Dermis blood vessel endothelial cell (primary cell): ENCODE measurements at places on chromosomes 12 and 14.

DNA sequence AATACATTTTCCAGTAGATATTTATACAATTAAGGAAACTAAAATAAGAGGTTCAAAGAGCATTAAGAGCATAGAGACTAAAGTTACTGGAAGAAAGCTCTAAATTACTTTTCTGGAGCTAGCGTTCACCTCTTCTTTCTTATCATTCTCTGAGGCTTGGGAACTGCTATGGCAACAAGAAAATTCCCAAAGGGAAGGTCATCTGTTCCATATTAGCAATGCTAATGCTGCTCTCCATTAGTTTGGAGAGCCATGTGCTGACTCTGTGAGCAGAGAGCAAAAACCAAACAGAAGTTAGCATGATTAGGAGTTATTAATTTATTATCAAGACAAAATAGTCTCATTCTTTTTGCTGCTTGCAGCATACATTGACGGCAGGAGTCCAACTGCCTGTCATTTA, 143.1 kb upstream of the SLC16A7 start:
- no peak for DNase-seq

- no peak for DNase-seq
Measured at GRCh38 chr14:101833045-101833444, 71.5 kb downstream of the PPP2R5C start.

DNA sequence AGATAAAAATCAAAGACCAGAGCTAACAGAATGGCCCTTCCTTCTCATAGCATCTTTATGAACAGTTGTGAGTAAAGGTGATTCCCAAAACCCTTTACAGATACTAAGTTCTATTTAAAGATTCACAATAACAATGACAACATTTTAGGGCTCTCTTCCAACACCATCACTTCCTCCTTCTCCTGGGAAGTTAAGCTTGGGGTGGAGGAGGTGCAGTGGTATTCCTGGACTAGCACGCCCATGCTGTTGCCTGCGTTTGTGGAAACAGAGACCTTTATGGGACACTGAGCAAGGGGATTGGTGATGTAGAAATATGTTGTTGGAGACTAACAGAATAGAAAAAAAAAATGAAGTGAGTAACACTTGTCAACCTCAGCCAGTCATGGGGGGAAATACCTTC, 22.5 kb downstream of the SYNE2 start:
- peak; percentile 94 for DNase-seq

GRCh38 chr12:25151476-25151875, 43.5 kb downstream of the DNAI7 start:
- DNase-seq, result peak; percentile 90

DNA sequence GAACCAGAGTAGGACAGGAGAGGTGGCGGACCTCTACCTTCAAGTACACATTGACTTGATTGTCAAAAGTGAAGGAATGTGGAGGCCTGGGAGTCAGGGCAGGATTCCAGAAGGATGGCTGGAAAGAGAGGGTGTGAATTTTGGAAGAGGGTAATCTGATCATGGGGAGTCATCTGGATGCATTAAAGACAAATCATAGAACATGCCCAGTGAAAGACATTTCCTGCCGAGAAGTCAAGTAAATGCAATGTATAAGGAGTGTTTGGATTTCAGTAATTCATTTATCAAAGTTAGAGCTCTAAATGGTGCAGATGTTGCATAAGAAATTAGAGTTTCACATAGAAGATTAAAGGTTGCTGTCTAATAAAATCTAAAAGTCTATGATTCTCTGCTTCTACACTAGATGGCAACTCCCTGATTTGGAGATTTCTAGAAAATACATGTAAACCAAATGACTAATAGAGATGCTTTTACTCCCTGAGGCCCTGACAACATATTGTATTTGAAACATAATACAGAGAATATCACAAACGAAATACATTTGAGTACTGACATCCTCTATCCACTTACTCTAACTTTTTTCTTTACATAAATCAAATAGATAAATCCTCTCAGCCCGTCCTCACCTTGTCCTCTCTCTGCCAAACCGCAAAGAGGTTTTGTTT, 91.3 kb downstream of the KCNA5 start:
- DNase-seq, result no peak

GRCh38 chr14:56400109-56400825, 179.3 kb upstream of the TMEM260 start:
- DNase-seq, result peak; percentile 29

- DNase-seq, result no peak
Measured at GRCh38 chr14:51323492-51323891, 83.4 kb downstream of the TMX1 start.

GRCh38 chr12:94545935-94546771, 86.5 kb upstream of the CEP83 start:
- peak; percentile 92 for DNase-seq

- peak; percentile 33 for DNase-seq
Measured at GRCh38 chr12:41486718-41487117, 298.6 kb downstream of the PDZRN4 start.

- DNase-seq, result peak; percentile 62
Measured at GRCh38 chr12:22459838-22460490, 84.4 kb downstream of the C2CD5 start.
